ENCODE measurements at places on chromosomes 7 and 10.
A peak's percentile ranks its signal among the peaks of the same experiment; 100 is the strongest.

DNA sequence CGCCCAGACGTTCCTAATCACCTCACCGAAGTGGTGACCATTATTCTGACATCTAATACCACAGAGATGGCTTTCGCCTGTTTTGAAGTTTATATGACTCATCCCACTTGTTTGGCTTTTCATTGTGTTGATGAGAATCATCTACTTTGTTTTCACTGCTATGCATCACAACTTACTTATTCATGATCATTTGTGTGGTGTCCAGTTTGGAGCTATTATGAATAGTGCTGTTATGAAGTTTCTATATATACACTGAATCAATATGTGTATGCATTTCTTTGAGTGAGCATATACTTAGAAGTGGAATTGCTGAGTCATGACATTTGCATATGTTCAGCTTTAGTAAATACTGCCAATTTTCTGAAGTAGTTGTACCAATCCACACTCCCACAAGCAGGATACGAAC is 38.6 kb upstream of the TNKS2 start:
- DNase-seq = no peak

DNA sequence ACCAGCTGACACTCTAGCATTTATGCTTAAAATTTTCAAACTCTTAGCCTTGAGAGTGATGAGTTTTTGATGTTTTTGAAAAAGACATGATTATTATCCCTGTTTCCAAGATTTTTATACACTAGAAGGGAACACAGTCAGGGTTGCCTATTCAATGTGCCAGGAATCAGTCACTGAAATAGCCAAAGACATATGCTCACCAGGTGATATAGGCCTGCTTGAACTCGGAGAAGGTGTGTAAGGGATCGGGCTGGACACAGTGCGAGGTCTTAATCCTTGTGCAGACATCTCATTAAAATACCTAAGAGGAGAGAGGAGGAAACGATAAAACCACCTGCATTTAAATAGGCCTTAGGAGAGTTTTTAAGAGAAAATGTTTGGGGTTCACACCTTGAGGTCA is 51.0 kb upstream of the MRLN start:
- DNase-seq = no peak

DNA sequence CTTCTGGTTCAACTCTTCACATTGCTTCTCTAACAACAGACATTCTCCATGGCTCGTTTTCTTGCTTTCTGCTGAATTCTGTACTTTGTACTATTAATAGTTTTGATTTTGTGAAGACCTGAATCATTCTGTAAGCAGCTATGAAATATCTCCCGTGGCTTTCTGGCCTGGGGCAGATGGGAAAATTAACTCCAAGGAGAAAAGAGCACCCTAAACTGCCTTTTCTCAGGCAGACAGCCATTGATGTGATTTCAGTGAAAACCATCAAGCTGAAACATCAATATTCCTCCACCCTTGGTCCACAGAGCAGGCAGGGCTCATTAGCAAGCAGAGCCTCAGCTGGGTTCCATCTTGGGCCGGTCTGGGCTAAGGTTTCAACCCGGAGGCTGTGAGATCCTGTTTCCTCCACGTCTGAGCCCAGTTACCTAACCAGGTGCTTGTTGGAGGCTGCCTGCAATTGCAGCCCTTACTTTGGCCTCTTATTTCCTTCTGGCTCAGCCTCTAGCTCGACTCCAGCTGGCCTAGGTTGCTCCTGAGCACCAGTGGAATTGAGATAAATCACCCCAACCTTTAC is 21.1 kb upstream of the EZH2 start:
- DNase-seq = no peak

- DNase-seq = no peak
Measured at GRCh38 chr10:132157101-132157500, 29.6 kb upstream of the DPYSL4 start.

DNA sequence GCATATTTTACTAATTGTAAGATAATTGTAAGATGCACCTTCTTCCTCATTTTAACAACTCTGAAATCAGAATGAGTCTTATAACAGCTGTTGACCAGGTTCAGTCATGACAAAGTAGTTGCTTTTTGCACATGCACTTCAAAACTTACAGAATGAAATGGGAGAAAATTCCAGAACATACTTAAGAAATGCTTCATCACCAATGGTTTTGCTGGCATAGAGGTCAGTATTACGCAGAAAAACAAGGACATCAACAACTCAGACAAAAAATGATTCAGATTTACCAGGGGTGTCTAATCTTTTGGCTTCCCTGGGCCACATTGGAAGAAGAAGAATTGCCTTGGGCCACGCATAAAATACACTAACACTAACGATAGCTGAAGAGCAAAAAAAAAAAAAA is 13.3 kb downstream of the COL28A1 start:
- DNase-seq = no peak

DNA sequence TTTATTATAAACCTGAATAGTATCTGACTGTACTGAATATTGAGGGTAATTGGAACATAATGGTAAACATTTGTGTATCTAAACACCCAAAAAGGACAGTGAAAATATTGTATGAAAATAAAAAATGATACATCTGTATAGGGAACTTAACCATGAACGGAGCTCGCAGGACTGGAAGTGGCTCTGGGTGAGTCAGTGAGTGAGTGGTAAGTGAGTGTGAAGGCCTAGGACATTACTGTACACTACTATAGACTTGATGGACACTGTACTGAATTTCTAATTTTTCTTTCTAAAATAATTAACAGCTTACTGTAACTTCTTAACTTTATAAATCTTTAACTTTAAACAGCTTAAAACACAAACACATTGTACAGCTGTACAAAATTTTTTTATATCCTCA is 454.5 kb upstream of the FZD8 start:
- no peak for DNase-seq

DNA sequence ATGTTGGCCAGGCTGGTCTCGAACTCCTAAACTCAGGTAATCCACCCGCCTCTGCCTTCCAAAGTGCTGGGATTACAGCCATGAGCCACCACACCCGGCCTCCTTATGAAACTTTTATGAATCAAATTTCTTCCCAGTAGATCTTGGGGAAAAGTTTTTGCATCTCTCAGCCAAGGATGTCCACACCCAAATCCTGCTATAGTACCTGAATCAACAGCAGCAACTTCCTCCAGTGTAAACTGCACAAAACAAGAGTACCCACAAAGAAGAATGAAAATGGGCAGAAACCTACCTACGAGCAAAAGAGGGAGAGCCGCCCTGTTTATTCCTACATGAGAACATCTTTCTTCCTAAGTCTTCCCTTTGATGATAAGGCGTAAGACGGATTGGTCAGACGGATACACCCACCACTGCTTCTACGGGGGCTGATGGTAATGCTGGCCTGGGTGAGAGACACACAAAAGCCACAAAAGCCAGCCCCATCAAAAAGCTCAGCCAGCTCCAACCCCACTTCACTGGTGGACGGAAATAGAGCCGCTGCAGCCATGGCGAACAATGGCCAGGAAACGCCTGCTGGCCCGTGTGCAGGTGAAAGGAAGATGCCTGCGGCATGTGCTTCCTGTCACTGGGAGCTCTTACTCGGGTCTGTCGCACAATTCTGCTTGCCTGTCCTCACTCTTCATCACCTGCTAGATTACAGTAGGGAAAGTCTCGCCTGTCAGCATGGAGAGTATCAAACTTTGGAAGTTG is 10.4 kb downstream of the JCAD start:
- DNase-seq = no peak

- no peak for DNase-seq
Measured at GRCh38 chr7:140621401-140622021, 19.1 kb downstream of the DENND2A start.

- no peak for DNase-seq
Measured at GRCh38 chr7:156764766-156765165, 124.2 kb downstream of the RNF32 start.

- no peak for DNase-seq
Measured at GRCh38 chr10:44963772-44964633, 4.4 kb downstream of the RASSF4 start.

DNA sequence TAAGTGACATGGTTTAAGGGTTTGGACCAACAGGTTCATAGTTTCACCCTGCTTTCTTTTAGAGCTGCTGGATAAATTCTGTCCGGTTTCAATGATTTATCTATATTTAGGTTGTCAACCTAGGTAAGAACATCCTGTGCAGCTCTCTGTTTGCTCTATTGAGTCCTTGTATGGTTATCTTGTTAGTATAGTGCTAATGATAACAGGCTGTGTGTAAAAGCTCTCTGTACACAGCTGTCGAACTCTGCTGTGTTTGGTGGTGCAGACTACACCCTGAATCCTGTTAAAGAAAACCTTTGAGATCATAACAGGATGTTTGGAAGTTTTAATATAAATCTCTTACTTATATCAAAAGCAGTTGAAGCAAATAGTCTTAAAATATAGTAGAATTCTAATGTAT is 219.2 kb downstream of the SDK1 start:
- no peak for DNase-seq

DNA sequence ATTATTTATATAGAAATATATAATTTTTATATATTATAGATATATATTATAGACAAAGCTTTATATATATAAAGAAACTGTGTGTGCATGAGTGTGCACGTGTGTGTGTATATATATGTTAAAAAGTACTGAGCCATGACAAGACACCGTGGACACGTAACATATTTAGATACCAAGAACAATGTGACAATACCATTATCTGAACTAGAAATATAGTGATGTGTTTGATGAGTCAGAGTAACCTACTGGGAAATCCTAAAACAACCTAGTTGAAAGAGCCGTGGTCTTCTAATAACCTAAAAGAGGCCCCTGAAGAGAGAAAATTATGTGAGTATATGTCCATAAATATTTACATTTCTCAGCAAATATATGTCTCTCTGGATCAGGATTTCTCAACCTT is 50.7 kb upstream of the ITGB8 start:
- no peak for DNase-seq

GRCh38 chr10:72637398-72637857 is 11.5 kb upstream of the MICU1 start:
- peak; percentile 3 for DNase-seq

GRCh38 chr7:117776224-117776623 is 97.0 kb downstream of the CTTNBP2 start:
- no peak for DNase-seq

- no peak for DNase-seq
Measured at GRCh38 chr7:106062006-106062405, 50.1 kb downstream of the SYPL1 start.

DNA sequence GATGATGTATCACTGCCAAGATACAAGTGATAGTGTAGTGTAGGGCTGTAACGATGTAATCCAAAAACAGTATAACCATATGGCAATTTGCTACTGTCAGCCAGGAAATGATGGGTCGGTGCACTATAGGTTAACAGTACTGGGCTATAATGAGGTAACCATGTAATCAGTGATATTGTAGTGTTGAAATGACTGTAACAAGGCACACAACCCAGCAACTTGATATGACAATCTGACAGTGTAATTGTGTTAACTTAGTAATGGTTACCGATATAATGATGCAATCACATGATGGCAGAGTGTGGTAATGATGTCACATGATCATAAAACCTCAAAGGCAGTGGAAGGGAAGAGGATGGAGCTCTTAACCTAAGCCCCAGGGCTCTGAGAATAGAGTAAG is 73.8 kb upstream of the SLF2 start:
- no peak for DNase-seq

- DNase-seq = no peak
Measured at GRCh38 chr10:50585921-50586739, 37.6 kb downstream of the SGMS1 start.

- DNase-seq = no peak
Measured at GRCh38 chr10:67088036-67088435, 162.2 kb downstream of the LRRTM3 start.

GRCh38 chr10:72079356-72079755 is 9.0 kb downstream of the SPOCK2 start:
- DNase-seq = peak; percentile 21

- no peak for DNase-seq
Measured at GRCh38 chr10:70354556-70354955, 27.9 kb downstream of the LRRC20 start.

- DNase-seq = peak; percentile 37
Measured at GRCh38 chr10:103451091-103451813, 918 bp downstream of the CALHM2 start.

GRCh38 chr7:47427051-47427643 is 154.8 kb downstream of the TNS3 start:
- DNase-seq = no peak

GRCh38 chr7:34067005-34067778 is 161.9 kb downstream of the BMPER start:
- DNase-seq = no peak

DNA sequence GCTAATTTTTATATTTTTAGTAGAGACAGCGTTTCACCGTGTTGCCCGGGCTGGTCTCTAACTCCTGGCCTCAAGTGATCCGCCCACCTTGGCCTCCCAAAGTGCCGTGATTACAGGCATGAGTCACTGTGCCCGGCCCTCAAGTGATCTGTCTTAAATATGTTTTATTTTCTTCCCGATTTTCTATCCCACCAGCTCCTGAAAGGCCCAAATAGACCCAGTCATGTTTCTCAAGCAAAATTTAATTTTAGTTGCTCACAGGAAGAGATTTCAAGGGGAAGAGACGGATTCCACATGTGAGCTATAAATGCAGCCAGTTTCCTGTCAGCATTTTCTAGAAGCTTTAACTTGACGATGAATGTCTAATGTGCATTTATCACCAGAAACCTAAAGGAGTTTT is 12.0 kb downstream of the DENND10 start:
- DNase-seq = no peak

- DNase-seq = no peak
Measured at GRCh38 chr7:130598056-130598455, 70.5 kb downstream of the COPG2 start.

GRCh38 chr7:149865437-149865836 is 8.3 kb upstream of the ATP6V0E2 start:
- peak; percentile 43 for DNase-seq

GRCh38 chr7:141952461-141952860 is 5.7 kb upstream of the CLEC5A start:
- no peak for DNase-seq

DNA sequence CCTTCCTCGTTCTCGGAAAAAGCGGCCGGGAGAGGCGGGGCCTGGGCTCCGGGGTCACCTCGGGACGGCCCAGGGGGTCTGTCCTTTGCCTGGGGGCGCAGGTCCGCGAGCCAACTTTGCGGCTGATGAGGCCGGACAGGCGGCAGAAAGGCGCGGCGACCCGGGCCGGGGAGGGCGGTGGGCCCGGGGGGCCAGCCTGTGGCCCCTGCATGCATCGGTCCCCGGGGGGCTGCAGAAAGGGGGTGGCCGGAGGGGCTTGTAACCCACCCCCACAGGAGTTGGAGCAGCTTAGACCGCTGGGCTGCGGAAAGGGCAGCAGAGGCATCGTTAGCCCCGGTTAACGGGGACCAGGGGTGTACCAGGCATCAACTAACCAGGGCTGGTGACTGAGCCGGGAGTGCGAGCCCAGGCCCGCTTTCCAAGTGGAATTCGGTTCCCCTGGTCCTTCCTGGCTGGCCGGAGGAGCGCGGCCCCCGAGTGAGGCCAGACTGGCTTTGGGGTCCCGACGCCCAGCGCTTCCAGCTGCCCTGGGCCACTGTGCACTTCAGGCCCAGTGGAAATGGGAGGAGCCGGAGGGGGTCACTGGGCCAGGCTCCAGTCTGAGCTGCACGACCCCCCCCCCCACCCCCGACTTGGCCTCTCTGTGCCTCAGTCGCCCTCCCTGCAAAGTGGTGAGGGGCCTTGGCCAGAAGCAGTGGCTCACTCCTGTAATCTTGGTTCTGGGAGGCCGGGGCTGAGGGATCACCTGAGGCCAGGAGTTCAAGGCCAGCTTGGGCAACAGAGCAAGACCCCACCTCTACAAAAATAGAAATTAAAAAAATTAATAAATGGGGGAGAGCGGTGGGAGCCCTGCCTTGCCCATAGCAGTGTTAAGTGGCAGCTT is 919 bp downstream of the SLC29A4 start:
- no peak for DNase-seq

GRCh38 chr7:101664893-101665471 is 35.9 kb upstream of the MYL10 start:
- DNase-seq = no peak

- no peak for DNase-seq
Measured at GRCh38 chr10:27660268-27660667, 85.4 kb downstream of the MKX start.

Measured in stimulated activated naive CD4-positive, alpha-beta T cell treated with Interleukin-2 at 50 U/mL for 16 hours (primary cell).